PC-3 (cell line): ENCODE measurements at places on chromosomes 1 and 21. TPM values are rescaled to one million over a fixed set of nuclear protein-coding genes. Genes with fewer than 3 reads are reported as not detected.

The ILF2 gene
- total RNA-seq = 398 and 439 TPM in 2 replicates

- H3K36me3 ChIP-seq = no peaks in the 10 kb centered on the region
- H3K4me3 ChIP-seq = no peak overlapping the region
- no peak for DNase-seq
- H3K27ac ChIP-seq = no peak overlapping the region
- H3K27me3 ChIP-seq = no peaks in the 10 kb centered on the region
Measured at GRCh38 chr1:228375578-228376261, 30.9 kb downstream of the TRIM11 start.

GRCh38 chr1:73800376-73800775 is 397.6 kb downstream of the LRRIQ3 start:
- peak; percentile 92 for DNase-seq
- H3K4me1 ChIP-seq = peaks cover 42% of the 10 kb centered on the region
- no peaks in the 10 kb centered on the region for H3K36me3 ChIP-seq
- no peaks in the 10 kb centered on the region for H3K27me3 ChIP-seq
- peak overlapping the region; percentile 36 for H3K27ac ChIP-seq

The GFI1 gene
- total RNA-seq = 0.29 and 0.84 TPM in 2 replicates

The CELSR2 gene
- 3.6 and 6.4 TPM in 2 replicates for total RNA-seq

- no peak overlapping the region for H3K27ac ChIP-seq
- peak; percentile 40 for DNase-seq
- no peaks in the 10 kb centered on the region for H3K4me1 ChIP-seq
- no peaks in the 10 kb centered on the region for H3K36me3 ChIP-seq
- H3K27me3 ChIP-seq = peaks cover 5% of the 10 kb centered on the region; the same call in 1 of the 2 replicates
Measured at GRCh38 chr1:152348447-152348846, 11.4 kb downstream of the FLG2 start.

GRCh38 chr1:159678939-159679338 is 35.5 kb downstream of the CRP start:
- H3K27ac ChIP-seq = no peak overlapping the region
- no peaks in the 10 kb centered on the region for H3K36me3 ChIP-seq
- H3K4me3 ChIP-seq = no peak overlapping the region
- DNase-seq = no peak

The SPRR2B gene
- not detected in 2 replicates for total RNA-seq

GRCh38 chr1:112688781-112689193 is 14.3 kb downstream of the MOV10 start:
- H3K27ac ChIP-seq = no peak overlapping the region
- DNase-seq = no peak
- peaks cover 2% of the 10 kb centered on the region for H3K36me3 ChIP-seq
- no peaks in the 10 kb centered on the region for H3K27me3 ChIP-seq
- no peaks in the 10 kb centered on the region for H3K4me1 ChIP-seq

DNA sequence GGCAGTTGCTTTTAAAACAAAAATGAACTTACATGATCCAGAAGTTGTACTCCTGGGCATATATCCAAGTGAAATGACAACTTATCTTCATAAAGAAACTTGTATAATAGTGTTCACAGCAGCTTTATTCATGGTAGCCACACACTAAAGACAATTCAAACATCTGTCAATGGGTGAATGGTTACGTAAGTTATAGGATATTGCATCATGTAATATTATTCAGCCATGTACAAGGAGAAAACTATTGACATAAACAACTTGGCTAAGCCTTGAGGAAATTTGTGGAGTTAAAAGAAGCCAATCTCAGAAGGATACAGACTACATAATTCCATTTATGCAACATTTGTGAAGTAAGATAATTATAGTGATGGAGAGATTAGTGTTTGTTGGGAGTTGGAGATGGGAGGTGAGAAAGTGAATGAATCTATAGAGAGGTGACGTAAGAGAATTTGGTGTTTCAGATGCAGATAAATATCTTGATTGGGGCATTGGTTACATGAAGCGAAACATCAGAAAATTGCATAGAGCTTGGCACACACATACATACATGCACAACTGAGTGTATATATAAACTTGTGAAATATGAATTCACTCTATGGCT is 49.9 kb upstream of the GRIK1 start:
- no peak overlapping the region for H3K27ac ChIP-seq
- no peak overlapping the region for H3K4me3 ChIP-seq
- no peaks in the 10 kb centered on the region for H3K4me1 ChIP-seq
- no peaks in the 10 kb centered on the region for H3K36me3 ChIP-seq

DNA sequence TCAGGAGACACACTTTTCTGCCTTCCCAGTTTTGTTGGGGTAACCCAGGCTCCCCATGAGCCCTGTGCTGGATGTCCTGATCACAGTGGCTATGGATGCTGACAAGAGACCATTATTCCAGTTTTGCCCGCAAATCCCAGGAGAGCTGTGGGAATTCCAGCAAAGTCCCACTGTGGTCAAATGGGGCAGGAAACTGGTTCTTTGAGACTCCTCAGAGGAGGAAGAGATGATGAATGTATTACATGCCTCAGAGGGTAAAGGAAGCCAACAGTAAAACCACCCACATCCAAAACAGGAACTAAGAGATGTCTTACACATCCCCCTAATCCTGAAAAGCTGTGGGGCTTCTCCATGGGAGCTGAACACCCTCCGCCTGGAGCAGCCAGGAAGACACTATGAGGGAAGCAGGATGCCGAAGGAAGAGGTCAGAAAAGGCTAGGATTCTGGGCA is 12.8 kb upstream of the MPZL1 start:
- no peaks in the 10 kb centered on the region for H3K36me3 ChIP-seq
- peaks cover 24% of the 10 kb centered on the region for H3K27me3 ChIP-seq
- H3K4me3 ChIP-seq = no peak overlapping the region

The GBP5 gene
- not detected in 2 replicates for total RNA-seq

GRCh38 chr1:189939967-189940366 is 537.7 kb downstream of the BRINP3 start:
- no peak overlapping the region for H3K27ac ChIP-seq
- H3K4me3 ChIP-seq = no peak overlapping the region
- no peaks in the 10 kb centered on the region for H3K36me3 ChIP-seq
- H3K27me3 ChIP-seq = no peaks in the 10 kb centered on the region
- no peaks in the 10 kb centered on the region for H3K4me1 ChIP-seq
- DNase-seq = peak; percentile 34
